Omental fat pad (tissue), 4 donors: ENCODE measurements at places on chromosomes 13 and 19.

- DNase-seq = no peak
Observed at GRCh38 chr13:98450026-98450425, 126.9 kb downstream of the STK24 start.

GRCh38 chr13:23988546-23989122 is 91.3 kb upstream of the C1QTNF9B start:
- DNase-seq = no peak

GRCh38 chr13:99439048-99439447 is 62.2 kb upstream of the TM9SF2 start:
- no peak for DNase-seq

- DNase-seq = no peak
Observed at GRCh38 chr13:77480066-77480465, 55.4 kb upstream of the SCEL start.

DNA sequence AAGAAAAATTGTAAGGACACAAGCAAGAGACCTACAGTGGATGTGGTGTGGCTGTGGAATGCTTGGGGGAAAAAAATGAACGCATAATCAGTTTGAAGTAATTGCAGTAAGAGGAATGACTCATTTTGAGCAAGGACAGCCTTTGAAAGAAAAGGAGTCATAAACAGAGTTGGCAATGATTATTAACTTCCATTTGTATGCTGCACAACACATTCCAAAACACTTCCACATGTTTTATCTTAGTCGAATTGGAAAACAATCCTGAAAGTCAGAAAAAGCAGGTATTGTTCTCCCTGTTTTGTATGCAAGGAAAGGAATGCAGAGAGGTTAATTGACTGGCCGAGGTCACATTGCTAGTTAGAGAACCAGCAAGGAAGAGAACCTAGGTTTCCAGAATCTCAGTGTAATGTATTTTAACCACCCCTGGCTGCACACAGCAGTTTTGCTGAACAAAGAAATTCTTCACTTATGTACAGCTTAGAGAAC is 630.0 kb upstream of the MIR17HG start:
- DNase-seq = no peak

DNA sequence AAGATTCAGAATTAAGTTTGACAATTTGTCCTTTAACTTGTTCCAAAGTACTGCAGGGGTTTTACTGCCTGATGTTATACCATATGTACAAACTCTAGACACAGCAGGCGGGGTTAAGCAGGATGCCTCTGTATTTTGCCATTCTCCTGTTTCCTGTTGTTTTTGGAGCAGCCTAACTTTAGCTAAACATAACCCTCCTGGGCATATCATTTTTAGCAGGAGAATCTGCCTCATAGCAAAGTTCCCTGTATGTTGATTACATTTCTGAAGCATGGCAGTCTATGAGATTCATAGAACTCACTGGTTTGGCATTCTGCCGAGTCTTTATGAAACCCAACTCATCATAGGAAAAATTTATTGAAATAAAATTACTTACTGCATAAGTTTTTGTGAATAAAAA is 5.2 kb downstream of the LHFPL6 start:
- DNase-seq = no peak

GRCh38 chr13:101915331-101915730 is 462.9 kb downstream of the ITGBL1 start:
- DNase-seq = no peak
